NCI-H1417 treated with DMSO at 0.1 percent for 48 hours (cell line): ENCODE measurements at places on chromosomes 5 and 9.

DNA sequence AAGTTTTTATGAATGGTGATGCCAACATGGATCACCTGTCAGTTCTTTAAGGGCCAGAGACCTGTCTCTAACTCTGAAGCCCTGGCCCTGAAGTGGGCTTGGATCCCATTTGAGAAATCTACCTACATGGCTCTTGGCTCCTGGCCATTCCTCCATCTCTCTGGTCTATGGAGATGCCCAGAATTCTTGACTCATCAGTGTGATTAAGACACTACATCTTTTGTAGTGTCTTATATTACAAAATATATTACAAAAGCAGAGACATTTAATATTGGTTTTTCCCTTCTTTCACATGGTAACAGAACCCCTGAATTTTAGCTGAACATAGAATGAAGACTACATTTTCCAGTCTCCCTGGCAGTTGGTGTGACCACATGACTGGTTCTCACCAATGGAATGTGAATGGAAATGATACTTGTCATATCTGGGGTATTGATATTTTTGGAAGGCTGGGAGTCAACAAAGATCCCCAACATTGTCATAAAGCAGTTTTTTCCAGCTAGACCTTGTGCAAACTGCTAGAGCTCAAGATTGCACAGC lies 198.3 kb downstream of the SREK1 start:
- no peak for DNase-seq

DNA sequence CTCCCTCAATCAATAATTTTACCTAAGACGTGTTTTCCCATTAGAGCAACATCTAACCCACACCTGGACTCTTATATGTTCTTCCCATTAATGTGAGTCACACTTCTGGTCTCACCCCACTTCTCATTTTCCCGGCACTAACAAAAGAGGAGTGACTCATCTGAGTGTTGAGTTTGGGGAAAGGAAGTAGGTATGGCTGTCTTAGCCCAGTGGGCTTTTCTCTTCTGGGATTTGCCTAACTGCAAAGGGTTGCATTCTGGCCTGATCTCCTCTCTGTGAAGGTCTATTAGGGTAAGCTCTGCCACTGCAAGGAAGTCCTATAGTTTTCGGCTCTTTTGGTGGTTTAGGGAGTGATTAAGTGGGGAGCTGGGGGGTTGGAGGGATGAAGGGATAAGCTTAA lies 195.6 kb downstream of the KIAA0825 start:
- DNase-seq: no peak

- DNase-seq: no peak
Measured at GRCh38 chr9:4495537-4495936, 5.3 kb downstream of the SLC1A1 start.

- no peak for DNase-seq
Measured at GRCh38 chr9:73095425-73095824, 56.2 kb upstream of the ANXA1 start.

DNA sequence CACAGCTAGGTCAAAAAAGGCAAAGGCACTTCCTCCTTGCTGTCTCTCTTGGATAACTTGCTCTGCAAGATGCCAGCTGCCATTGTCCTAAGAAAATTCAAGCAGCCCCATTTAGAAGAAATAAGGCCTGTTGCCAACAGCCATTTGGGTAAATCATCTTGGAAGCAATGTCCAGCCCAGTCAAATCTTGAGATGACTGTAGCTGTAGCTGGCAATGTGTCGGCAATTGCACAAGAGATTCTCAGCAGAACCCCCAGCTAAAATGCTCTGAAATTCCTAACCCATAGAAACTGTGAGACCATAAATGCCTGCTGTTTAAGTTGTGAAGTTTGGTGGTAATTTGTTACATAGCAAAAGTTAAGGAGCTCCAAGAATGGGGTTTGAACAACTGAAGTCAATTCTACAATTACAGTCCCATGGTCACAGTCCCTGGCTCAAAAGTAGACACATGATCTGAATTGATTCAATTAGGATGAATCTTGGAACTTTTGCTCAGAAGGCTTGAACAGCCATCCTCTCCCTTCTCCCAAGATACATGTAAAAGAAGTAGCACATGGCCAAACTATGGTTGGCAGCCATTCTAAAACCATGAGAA lies 151.1 kb downstream of the MPDZ start:
- DNase-seq: no peak

DNA sequence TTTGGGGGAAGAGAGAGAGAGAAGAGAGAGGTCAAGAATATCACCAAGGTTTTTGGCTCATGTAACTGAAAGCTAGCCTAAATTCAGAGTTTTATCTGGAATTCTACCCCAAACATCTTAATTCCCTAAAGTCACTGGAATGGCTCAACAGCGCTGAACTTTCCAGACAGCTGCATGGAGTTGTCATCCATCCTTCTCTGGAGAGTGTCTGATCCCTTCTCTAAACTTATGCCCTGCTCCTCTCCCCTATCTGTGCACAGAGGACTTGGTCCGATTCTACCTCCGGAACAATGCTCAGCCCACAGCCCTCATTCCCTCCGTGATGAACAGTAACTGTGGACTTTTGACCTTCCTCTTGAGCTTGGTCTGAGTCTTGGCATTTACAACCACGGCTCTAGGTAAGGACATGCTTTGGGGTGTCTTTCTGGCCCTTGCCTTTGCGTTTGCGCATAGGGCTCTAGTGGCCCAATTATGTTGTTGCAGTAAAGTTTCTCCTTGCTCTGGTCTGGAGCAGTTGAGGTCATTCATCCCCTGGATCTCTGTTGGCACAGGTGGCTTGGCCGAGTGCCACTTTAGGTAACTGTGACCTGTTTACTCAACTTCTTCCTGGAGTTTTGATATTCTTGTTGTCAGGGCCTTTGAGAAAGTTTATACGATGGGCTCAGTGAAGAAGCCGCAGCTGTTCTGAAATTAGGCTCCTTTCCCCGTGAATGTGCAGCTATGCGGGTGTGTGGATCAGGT lies 18.3 kb upstream of the CD180 start:
- DNase-seq: no peak

DNA sequence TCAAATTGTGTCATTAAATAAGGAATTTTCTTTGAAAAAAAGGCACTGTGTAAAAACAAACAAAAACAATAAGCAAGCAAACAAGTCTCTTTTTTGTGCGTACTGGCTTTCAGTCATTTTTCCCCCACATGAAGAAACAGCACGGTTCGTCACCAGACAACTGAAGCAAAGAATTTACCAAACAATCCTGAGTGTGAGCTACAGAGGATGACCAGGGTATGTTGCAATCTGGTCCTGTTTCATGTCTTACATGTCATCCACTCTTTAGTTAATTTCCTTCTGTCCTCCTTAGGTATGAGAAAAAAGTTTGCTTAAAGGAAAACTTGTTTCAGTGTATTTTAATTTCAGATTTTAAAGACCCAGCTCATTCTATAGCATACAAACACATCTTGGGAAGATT lies 1080.7 kb upstream of the NUDT12 start:
- no peak for DNase-seq

GRCh38 chr5:151911011-151911410 lies 13.6 kb downstream of the GLRA1 start:
- no peak for DNase-seq

DNA sequence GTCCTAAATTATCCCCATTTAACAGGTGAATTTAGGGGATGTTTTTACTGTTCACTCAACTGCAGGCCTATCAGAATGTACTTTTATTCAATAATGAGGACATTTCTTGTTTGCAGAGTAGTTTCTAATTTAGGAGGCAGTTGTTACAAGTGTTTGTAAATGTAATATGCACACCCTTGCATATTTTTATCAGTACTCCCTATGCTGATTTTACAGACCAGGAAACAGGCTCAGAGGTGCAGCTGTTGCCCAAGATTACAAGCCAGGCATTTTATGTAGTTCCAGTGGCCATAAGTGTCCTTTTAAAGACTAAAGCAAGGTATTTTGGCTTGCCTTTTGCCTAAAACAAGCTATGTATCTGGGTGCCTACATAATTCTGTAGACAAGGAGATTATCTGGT lies 47.6 kb upstream of the BRINP1 start:
- no peak for DNase-seq

DNA sequence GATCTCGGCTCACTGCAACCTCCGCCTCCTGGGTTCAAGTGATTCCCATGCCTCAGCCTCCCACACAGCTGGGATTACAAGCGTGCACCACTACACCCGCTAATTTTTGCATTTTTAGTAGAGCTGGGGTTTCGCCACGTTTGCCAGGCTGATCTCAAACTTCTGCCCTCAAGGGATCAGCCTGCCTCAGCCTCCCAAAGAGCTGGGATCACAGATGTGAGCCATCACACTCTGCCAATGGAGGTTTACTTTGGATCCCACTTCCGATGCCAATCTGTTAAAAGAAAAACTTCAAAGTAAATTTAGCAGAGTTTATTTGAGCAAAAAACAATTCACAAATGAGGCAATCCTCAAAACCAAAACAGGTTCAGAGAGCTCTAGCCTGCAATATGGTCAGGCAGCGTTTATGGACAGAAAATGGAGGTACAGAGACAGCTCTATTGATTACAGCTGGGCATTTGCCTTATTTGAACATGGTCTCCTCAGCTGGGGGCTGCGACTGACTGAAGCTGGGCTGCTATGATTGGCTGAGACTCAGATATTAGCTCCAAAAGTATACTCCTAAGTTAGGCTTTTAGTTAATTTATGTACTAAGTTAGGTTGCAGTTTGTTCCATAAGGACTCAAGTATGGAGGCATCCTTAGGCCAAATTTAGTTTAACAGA lies 18.6 kb upstream of the UBTD2 start:
- no peak for DNase-seq

DNA sequence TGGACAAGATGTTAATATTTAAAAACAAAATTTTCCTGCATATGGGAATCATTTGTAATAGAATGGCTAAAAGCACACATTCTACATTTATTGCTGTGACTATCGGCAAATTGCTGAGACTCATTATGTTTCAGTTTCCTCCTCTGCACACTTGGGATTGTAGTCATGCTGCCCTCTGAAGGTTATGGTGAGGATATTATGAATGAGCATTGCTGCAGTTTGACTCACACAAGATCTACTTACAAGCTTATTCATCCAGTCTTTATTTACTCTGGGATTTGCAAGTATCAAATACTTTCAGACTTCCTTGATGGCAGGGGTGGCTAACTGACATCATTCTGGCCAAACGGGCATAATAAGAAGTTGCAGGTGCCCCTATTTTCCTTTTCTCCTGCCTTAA lies 9.5 kb upstream of the NFIL3 start:
- no peak for DNase-seq

GRCh38 chr5:167280111-167280510 lies 1011.3 kb upstream of the WWC1 start:
- DNase-seq: no peak

- no peak for DNase-seq
Measured at GRCh38 chr5:169914766-169915165, 65.5 kb downstream of the INSYN2B start.

GRCh38 chr5:55668356-55668755 lies 43.8 kb downstream of the SLC38A9 start:
- no peak for DNase-seq

DNA sequence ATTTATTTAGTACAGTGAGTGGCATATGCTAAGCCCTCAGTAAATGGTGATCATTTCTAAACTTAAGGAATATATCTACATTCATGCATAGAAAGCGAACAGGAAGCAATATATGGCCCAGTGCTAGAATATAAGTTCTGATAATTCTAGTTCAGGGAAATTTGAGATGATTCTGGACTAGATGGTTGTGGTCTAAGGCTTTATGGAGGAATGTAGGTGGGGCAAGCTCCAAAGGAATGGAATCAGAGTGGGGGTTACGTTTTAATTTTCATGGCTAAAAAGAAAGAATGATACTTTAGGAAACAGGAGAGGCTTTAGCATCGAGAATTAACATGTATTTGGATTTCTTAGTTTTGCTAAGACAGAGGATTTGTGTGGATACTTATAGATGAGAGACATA lies 56.1 kb downstream of the MTREX start:
- DNase-seq: no peak

GRCh38 chr5:71757590-71758543 lies 38.8 kb downstream of the CARTPT start:
- no peak for DNase-seq
